ENCODE measurements at places on chromosomes 1 and 21.
A peak's percentile ranks its signal among the peaks of the same experiment; 100 is the strongest.

DNA sequence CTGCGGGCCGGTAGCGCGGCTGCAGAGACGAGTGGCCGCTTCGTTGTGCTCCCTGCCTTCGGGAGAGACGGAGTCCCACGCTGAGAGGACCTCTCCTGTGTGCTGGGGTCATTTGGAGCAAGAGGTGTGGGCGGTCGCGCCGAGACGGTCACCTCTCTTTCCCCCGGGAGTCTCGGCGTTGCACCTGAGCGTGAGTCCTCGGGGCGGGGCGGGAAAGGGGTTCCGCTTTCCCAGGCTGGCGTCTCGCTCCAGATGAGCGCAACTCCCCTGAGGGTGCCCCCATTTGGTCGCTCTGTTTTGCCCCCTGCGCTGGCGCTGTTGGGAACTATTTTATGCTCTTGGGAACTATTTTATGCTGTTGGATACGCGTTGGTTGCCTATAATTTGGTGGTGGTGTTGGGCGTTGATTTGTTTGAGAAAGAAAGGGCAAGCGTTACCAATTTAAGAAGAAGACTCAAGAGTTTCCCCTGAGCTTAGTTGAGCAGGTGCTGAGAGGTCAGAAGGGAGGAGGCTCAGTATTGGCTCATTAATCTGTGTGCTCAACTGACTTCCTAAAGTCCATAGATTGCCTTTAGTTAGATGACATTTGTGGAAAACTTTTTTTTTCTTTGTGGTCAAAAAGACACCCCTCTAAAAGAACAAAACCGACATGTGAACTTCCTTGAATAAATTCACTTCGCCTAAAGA, 683 bp downstream of the LRRC8B start:
- DNase-seq = peak; percentile 13

- DNase-seq = no peak
These were observed 60.5 kb upstream of the HP1BP3 start for GRCh38 chr1:20847611-20848080.

DNA sequence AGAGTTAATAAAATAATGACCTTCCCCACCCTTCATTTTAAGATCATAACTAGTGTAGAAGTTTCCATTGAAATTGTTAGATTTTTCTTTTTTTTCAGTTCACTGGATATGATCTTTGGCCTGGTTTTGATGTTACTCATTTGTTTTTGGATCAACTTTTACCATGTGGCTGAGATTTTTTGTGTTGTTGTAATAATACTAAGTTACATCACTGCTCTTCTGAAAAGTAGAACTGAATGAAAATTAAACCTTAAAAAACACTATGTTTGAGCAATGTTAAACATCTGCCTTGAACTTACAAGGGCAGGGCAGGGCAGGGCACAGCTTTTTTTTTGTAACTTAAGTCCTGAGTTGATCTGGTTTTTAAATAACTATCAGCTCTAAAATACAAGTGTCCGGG, 204.8 kb upstream of the ADAMTS5 start:
- DNase-seq = no peak

GRCh38 chr1:80533775-80534334, 1266.9 kb upstream of the ADGRL2 start:
- no peak for DNase-seq

GRCh38 chr1:79617777-79618176, 611.2 kb upstream of the ADGRL4 start:
- no peak for DNase-seq

DNA sequence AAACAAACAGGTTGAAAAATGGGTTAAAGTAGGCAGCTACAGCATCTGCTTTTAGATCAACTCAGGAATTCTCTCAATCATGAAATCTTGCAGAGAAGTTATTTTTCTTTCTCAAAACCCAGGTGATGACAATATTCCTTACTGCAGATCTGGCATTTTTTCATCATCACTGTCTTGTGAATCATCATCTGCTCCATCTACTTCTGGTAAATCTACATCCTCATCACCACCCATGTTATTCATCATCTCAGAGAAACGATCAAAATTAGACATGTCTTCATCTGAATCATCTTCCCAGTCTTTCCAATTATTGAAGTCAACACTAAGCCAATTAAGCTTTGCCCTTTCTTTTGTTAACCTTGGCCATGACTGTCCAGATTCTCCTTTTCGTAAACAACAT, 21.8 kb downstream of the GBP2 start:
- no peak for DNase-seq

GRCh38 chr1:4716406-4716805, 62.0 kb downstream of the AJAP1 start:
- DNase-seq = no peak

Data from NCI-H1930 (cell line).